GM18507 (cell line): ENCODE measurements at places on chromosomes 12 and 14.

DNA sequence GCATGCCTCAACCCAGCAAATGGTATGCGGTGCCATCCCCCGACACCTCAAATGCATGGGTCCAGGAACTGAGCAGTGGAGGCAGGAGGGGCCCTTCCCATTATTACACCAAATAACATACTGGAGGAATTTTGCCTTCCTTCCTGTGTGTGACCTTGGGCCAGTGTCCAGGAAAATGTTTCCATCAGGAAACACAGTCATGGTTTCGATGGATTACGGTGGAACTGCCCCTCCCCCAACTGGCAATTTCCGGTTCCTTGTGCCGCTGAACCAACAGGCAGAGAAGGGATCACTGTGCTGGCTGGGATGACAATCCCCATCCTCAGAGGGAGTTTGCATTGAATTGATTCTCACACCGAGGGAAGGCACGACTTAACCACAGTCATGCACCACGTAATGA lies 9.1 kb upstream of the CDC42BPB start:
- no peak for DNase-seq

DNA sequence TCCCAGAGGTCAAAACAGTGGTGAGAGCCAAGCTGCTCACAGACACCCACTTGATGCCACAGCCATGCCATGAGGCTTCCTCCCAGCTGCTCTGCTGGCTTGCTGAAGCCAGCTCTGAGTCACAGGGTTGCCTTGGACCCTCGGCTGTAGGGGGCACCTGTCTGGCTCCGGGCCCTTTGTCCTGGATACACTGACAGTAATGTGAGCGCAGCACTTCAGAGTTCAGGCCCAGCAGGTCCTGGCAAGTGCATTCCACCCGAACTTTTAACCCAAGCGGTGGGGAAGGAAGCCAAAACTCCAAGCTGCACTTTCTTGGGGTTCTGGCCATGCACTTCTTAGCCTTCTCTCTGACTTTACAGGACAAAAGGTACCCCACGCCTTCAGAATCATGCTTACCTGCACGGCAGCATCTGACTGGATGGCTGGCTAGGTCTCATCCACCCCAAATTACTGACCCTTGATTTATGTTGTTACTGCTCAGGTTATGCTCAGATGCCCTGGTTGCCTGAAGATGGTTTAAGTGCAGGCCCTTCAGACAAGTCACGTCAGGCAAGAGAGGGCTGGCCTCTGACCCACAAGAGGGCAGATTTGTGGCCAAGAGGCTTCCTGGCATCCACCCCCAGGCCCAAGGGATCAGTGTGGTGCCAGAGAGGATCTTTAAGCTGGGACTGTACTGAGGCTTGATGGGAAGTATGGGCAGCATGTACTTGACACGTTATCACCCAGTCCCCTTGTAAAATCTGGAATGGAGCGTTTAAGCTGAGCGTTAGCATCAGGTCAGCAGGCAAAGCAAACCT lies 24.8 kb downstream of the SLC25A29 start:
- no peak for DNase-seq

DNA sequence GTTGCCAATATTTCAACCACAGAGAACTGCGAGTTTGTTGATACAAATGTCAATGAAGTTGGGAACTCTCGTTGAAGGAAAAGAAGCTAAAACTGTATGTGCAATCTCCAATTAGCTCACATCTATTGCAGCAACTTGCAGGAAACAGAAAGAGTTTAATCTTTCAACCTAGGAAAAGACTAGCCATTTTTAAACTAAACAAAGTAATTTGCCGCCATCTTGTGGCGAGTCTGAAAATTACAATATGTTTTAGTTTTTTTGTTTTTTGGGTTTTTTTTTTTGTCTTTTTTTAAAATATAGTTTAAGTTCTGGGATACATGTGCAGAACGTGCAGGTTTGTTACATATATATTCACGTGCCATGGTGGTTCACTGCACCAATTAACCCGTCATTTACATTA lies 131.2 kb upstream of the FOXG1 start:
- DNase-seq: no peak

DNA sequence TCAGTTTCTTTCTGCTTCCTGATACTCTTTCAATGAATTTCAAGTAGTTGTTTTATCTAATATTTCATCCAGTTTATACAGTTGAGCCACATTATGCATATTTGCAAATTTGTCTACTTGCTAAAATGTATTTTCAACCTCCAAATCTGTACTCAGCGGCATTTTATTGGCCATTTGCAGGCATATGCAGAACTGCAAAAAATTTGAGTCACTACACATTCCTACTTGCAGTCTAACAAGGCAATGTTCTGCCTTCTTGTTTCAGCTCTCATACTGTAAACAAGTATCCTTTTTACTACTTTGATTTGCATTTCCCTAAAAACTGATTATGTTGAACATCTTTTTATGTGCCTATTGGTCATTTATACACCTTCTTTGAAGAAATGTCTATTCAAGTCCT lies 55.0 kb downstream of the POLR3B start:
- DNase-seq: no peak

DNA sequence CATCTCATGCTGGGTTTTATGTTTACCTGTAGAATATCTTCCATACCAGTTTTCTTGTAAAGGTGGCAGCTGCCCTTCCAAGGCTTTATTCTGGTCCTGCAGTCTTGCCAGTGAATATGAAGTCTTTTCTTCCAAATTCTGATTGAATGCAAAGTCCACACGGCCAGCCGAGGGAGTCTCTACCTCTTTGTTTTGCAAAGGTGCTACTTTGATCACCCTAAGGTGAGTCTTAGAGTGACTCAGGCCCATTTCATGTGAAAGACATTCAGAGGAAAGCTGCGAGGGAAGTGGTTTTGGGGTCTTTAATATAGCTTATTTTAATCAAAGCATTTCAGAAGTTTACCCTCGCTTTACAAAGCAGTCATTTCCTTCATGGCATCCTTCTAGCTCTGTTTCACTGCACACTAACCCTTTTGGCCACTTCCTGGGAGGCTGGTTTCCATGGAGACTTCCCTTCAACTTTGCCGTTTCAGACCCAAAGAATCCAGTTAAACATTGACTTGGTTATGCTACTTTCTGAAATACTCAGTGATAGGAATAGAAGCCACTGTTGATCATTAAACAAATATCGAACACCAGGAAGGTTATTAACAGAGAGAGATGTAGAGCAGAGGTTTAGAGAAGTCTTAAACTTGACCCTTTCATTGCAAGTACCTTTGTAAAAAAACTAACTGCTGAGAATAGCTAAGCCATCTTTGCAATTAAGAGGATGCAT lies at the start of gene CCDC198:
CCDC198 (minus strand) TSS at position 391 of the 715 bp plus-strand sequence; CDS start at position 249, 142 bp downstream.
- no peak for DNase-seq

- DNase-seq: no peak
Observed at GRCh38 chr12:31246470-31246850, 79.5 kb downstream of the SINHCAF start.

- DNase-seq: no peak
Observed at GRCh38 chr12:112285600-112286401, 96.4 kb downstream of the HECTD4 start.

DNA sequence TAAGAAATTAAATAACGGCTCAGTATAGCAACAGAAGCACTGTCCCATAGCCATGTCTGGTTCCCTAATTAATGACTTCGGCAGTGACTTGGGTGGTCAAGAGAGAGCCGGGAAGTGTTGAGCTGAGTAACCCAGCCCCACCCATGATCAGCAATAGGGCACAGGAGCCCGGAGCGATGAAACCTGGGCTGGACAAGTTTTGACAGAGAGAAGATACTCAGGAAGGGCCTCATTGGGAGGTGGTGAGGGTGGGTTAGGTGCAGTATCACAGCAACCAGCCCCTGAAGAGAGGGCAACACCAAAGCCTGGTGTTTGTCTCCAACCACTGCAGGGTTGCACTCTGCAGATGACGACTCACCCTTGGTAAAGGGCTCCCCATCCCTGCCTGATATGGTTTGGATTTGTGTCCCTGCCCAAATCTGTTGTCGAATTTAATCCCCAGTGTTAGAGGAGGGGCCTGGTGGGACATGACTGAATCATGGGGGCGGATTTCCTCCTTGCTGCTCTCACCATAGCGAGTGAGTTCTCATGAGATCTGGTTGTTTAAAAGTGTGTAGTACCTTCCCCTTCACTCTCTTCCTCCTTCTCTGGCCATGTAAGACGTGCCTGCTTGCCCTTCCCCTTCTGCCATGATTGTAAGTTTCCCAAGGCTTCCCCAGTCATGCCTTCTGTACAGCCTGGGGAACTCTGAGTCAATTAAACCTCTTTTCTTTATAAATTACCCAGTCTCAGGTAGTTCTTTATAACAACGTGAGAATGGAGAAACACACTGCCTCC lies 124.9 kb upstream of the MED13L start:
- no peak for DNase-seq

DNA sequence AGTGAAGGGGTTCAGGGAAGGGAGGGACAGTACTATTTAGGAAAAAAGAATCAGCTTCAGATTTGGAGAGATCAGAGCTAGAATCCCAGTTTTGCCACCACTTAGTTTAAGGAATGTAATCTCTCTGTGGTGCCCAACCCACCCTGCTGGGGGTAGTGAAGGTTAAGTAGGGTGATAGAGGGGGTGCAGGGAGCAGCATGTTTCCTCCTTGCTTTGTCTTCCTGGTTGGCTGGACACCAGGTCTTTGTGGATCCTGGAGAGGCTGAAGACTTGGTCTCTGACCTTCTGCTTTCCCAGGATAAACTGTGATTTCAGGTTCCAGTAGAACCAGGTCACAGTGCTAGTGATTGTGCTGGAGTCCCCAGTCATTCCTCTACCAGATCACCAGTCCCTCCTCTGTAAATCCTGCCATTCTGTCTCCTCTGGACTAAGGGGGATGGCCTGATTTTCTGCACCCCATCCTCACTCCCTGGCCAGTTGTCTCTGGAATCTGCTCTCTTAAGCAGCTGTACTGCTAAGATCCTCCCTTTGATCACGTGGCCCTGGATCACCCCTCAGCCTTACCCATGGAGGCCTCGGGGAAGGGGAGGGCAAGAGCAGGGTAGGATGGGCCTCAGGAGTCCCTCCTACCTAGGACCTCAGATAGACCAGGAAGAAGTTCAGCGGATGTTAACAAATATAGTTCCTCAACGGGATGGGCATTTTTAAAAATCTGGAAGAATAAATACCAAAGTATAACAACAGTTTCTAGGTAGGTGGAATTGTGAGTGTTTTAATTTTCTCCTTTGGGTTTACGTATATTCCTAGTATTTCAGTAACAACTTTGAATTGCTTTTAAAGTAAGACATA lies 3.1 kb downstream of the MAP3K12 start:
- DNase-seq: no peak
